MCF 10A (cell line): ENCODE measurements at places on chromosomes 6 and 20. TPM values are rescaled to one million over a fixed set of nuclear protein-coding genes. Genes with fewer than 3 reads are reported as not detected.

Gene SIRPD
- not detected in 2 replicates for total RNA-seq

Gene GPR6
- total RNA-seq: not detected in 2 replicates

Gene SLC17A3
- total RNA-seq: not detected in 2 replicates

Gene TMC2
- not detected in 2 replicates for total RNA-seq

GRCh38 chr6:138609801-138610430 is 110.6 kb upstream of the NHSL1 start:
- peak; percentile 18 for DNase-seq
- peaks cover 9% of the 10 kb centered on the region for H3K4me1 ChIP-seq
- H3K4me3 ChIP-seq: no peak overlapping the region
- no peaks in the 10 kb centered on the region for H3K36me3 ChIP-seq
- no peak overlapping the region for H3K27ac ChIP-seq

GRCh38 chr20:3714092-3714491 is 1.7 kb upstream of the SIGLEC1 start:
- no peak overlapping the region for H3K27ac ChIP-seq
- H3K4me1 ChIP-seq: no peaks in the 10 kb centered on the region
- H3K4me3 ChIP-seq: no peak overlapping the region
- no peaks in the 10 kb centered on the region for H3K27me3 ChIP-seq
- no peak for DNase-seq
- H3K36me3 ChIP-seq: peaks cover 6% of the 10 kb centered on the region

DNA sequence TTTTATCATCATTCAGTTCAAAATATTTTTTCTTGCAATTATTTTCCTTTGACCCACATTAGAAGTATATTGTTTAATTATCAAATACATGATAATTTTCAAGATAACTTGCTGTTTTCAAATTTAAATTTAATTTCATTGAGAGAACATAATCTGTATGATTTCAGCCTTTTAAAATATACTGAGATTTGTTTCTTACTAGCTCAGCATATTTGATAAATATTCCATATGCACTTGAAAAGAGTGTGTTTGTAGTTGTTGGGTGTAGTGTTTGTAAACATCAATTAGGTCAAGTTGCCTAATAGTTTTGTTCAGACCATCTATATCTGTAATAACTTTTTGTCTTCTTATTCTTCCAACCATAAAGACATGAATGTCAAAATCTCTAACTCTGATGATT is 19.0 kb upstream of the RFX6 start:
- H3K4me3 ChIP-seq: no peak overlapping the region
- H3K27ac ChIP-seq: no peak overlapping the region
- H3K4me1 ChIP-seq: no peaks in the 10 kb centered on the region
- H3K36me3 ChIP-seq: no peaks in the 10 kb centered on the region
- DNase-seq: no peak
- peaks cover 36% of the 10 kb centered on the region for H3K27me3 ChIP-seq

DNA sequence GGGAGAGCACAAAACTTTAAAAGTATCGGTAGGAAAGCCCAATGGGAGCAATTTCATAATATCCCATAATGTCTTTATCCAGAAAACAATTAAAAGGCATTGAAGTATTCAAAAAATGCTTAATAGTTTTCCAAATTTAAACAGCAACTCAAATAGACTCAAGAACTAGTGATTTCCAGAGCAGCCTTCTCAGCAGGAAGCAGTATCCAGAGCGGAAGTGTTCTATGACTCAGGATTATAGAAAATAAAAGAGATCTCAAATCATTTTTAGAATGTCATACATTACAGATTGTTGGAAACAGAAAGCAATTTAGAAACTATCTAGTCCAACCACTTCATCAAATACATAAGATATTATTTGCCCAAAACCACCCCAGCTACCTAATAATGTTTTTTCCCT is 79.3 kb downstream of the COL12A1 start:
- H3K4me3 ChIP-seq: no peak overlapping the region
- H3K36me3 ChIP-seq: peaks cover 56% of the 10 kb centered on the region
- H3K4me1 ChIP-seq: peaks cover 6% of the 10 kb centered on the region
- no peaks in the 10 kb centered on the region for H3K27me3 ChIP-seq
- DNase-seq: no peak

- H3K4me3 ChIP-seq: no peak overlapping the region
- DNase-seq: peak; percentile 47
- peaks cover 15% of the 10 kb centered on the region for H3K4me1 ChIP-seq
- H3K27ac ChIP-seq: no peak overlapping the region
These were observed 4.9 kb upstream of the ELOVL5 start for GRCh38 chr6:53353624-53354023.

DNA sequence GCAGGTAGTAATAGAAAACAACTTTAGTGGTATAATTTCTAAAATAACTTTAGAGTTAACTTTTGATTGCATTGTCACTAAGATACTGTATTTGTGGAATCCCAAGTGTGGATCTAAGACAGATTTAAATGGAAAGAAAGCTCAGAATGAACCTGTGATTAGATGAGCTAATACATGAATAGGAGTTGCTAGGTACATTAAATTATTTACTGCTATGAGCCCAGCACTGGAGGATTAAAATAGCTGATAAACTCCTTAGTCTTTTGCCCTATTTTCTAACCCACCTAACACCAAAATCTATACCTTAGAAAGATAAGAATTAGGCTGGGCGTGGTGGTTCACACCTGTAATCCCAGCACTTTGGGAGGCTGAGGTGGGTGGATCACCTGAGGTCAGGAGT is 10.8 kb downstream of the SNRPC start:
- H3K36me3 ChIP-seq: peaks cover 98% of the 10 kb centered on the region
- no peaks in the 10 kb centered on the region for H3K27me3 ChIP-seq
- DNase-seq: no peak
- no peak overlapping the region for H3K4me3 ChIP-seq
- no peaks in the 10 kb centered on the region for H3K4me1 ChIP-seq

DNA sequence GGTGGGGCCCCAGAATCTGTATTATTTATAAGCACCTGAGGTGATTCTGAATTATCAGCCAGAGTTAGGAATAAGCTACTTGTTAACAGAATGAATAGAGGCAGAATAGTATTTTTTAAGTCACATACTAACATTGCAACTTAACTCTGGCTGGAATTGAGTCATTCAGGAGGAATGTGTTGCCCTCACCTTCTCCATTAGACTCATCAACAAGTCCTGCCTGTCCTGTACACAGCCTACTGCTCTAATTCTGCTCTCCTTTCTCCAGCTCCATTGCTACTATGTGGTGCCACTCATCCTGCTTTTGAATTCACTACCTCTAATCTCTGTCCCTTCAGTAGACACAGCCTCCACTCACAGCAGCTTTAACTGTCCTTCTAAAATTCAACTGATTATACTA is 669.4 kb downstream of the DHX35 start:
- peaks cover 33% of the 10 kb centered on the region for H3K4me1 ChIP-seq
- H3K4me3 ChIP-seq: no peak overlapping the region
- no peaks in the 10 kb centered on the region for H3K36me3 ChIP-seq

DNA sequence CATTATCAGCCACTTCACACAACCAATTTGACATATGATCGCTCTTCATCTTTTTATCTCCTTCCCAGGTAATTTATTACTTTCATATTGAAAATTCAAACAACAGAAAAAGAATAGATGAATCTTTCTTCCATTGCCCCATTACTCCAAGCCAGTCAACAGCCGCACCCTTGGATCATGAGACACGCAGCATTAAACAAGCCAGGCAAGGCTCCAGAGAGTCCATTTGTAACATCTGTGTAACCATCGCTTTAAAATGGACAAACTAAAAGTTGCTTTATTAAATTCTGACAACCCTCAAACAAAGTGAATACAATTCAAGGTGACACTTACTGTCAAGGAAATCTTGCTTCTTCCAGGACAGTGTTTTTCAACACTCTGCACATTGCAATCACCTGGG is 200.3 kb downstream of the EPM2A start:
- H3K4me3 ChIP-seq: no peak overlapping the region
- peaks cover 5% of the 10 kb centered on the region for H3K4me1 ChIP-seq
- H3K27me3 ChIP-seq: no peaks in the 10 kb centered on the region
- H3K36me3 ChIP-seq: no peaks in the 10 kb centered on the region
